ENCODE measurements at places on chromosomes 5 and 9.
A peak's percentile ranks its signal among the peaks of the same experiment; 100 is the strongest.

DNA sequence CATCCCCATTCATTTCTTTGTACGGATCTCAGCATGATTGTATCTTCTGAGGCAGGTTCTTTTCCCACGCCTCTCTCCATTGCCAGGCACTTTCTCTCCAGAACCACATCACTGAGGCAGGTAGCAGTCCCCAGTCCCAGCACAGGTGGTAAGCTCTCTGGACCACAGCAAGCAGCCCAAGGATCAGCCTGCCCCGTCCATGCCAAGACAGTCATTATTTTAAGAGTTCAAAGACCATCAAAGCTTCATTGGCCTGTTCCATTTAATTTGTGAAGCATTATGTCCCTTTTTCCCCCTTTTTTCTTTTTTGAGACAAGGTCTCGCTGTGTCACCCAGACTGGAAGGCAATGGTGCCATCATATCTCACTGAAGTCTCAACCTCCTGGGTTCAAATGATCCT, 171.7 kb downstream of the AUH start:
- no peak for DNase-seq

DNA sequence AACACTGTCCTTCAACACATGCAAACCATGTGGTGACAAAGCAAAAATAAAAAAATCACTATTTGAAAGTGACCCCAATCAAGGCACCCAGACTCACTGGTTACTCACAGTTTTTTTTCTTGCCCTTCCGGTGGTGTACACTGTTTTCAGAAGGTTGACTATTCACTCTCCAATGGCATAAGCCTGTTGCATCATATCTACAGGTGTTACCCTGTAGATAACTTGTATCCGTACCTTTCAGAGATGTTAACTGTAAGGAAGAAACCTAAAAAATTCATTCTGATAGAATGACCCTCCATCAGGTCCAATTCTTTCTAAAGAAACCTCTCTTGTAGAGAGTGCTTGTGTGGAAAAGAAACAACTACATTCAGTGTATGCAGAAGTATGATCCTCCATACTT, 193.6 kb upstream of the RASA1 start:
- no peak for DNase-seq

DNA sequence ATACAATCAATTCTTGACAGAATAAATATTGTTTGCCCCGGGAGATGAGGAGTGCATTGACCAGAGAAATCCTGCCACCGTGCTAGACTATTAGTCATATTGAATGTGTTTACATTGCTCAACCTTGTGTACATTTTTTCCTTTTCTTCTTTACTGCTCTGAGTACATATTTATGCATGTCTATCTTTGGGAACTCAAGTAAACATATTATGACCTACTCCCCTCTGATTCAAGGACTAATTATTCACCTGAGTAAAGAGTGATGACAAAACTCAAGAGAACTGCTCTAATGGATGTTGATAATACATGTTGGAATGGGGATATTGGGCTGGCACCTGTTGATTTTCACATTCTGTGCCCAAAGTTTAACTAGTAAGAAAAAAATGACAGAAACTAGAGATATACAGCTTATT, 3.9 kb upstream of the SPINK1 start:
- no peak for DNase-seq

GRCh38 chr9:123228967-123229366, 39.4 kb downstream of the STRBP start:
- no peak for DNase-seq

DNA sequence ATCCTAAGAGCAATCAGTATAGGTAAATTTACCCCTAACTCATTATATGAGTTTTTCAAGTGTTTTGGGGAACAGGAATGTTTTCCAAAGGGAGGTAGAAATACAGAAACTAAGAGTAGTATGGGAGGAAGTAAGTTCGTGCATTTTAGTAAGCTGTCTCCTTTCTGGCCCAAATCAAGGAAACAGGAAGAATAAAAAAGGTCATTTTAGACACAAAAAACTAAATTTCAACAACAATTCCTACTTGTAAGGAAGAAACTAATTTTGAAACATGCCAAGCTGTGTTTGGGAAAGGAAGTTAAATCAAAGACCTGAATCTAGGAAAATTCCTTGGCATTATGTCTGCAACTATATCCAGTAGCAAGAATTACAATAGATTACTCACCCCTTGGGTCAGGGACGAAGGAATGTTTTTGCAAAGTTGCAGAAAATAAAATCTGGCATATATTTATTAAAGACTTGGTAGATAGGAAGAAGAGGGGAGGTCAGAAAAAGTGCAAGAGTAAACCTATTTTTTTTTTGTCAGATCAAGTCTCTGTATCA, 6.5 kb upstream of the RPS6 start:
- DNase-seq: no peak

DNA sequence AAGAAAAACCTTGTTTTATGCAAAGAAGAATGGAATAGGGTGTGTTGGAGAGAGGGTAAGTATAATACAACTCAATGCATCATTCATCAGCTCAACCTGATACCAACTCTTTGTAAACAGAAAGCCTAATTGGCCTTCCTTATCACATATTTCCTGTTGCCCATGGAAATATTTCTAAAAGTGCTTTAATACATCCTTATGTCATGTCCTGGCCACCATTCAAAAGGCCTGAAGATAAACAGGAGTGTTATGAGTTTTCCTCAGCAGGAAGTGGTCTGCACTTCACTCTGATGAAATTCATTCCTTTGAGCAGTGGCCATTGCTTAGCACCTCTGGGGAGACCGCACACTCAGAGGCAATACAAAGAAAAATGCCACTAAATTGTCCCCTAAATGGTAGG, 511.2 kb downstream of the SEMA5A start:
- DNase-seq: no peak

DNA sequence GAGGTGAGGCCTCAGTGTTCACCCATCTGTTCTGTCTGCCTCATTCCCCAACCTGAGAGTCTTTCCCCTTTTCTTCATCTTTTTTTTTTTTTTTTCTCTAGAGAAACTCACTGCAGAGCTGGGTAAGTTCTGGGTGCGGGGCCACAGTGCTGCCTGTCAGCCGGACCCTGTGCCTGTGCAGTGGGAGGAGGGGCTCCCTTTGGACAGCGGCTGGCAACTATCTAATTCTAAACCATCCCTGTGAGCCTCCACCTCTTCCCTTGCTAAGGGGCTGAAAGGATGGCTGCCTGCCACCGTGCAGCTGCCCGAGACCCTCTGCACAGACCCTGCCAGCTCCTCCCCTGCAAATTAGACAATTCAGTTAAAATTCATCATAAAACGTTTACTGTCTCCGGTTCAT, 14.1 kb downstream of the BTNL9 start:
- DNase-seq: no peak

- no peak for DNase-seq
These were observed 15.7 kb downstream of the LVRN start for GRCh38 chr5:115977988-115978387.

- DNase-seq: no peak
These were observed 18.8 kb upstream of the RPS23 start for GRCh38 chr5:82296929-82297328.

DNA sequence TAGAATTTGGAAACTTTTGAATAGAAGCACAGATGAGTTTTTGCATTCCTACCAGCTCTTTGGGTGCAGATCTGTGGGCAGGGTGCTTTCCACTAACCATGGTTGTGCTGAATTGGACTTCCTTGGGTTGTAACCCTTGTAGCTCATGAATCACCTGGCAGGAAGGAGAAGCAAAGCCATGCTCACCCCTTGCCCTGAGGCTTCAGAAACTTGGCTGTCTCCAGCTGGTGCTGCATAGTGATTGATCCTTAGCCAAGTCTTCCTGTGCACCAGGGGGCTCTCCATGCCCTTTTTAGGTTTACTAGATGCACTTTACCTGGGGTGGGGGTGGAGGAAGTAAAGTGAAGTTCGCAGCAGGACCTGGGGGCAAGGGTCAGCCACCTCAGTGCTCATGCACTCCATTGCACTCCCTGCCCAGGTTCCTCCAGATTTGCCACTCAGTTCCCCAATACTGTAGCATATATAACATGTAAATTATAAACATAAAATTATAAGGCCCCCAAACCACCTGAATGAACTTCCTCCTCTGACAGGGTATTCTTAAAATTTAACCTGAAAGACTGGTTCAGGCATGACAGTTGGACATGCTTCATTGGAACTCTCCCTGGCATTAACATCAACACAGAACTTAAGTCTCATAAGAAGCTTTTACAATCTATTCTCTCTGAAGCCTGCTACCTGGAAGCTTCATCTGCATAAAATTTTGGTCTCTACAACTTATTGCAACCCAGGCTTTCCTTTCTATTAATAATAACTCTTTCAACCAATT, 25.8 kb upstream of the IFNA14 start:
- DNase-seq: no peak

- DNase-seq: no peak
These were observed 1666.1 kb upstream of the WWC1 start for GRCh38 chr5:166625210-166625865.

GRCh38 chr5:171312129-171312974, 3.3 kb downstream of the TLX3 start:
- DNase-seq: no peak

DNA sequence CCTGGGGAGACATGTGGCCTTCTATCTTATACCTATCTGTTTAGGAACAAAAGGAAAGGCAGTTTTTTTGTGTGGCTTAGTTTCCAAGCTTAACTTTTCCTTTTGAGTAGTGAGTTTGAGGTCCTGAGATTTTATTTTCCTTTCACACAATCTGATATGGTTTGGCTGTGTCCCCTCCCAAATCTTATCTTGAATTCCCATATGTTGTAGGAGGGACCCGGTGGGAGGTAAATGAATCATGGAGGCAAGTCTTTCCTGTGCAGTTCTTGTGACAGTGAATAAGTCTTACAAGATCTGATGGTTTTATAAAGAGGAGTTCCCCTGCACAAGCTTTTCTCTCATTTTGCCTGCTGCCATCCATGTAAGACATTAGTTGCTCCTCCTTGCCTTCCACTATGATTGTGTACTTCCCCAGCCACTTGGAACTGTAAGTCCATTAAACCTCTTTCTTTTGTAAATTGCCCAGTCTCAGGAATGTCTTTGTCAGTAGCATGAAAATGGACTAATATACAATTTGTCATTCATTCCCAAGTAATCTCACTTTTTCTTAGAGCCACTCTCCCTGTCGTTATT, 4.7 kb upstream of the CLTB start:
- no peak for DNase-seq

DNA sequence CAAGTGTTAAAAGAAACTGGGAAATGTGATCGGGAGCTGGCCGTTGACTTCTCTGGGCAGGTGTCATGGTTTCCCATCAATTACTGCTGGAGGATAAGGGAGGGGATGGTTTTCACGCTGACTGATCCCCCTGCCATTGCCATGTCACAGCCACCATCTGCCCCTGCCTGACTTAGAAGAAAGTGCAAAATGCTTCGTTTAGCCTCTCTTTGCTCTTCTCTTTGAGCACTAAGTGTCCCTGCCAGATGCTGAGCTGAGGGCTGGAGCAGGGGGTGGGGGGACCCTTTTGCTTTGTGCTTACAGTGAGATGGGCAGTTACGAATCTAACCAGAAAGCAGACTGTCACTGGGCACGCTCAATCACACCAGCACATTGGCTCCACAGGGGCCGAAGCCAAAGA, 138.4 kb upstream of the ALDH1B1 start:
- DNase-seq: peak; percentile 24

DNA sequence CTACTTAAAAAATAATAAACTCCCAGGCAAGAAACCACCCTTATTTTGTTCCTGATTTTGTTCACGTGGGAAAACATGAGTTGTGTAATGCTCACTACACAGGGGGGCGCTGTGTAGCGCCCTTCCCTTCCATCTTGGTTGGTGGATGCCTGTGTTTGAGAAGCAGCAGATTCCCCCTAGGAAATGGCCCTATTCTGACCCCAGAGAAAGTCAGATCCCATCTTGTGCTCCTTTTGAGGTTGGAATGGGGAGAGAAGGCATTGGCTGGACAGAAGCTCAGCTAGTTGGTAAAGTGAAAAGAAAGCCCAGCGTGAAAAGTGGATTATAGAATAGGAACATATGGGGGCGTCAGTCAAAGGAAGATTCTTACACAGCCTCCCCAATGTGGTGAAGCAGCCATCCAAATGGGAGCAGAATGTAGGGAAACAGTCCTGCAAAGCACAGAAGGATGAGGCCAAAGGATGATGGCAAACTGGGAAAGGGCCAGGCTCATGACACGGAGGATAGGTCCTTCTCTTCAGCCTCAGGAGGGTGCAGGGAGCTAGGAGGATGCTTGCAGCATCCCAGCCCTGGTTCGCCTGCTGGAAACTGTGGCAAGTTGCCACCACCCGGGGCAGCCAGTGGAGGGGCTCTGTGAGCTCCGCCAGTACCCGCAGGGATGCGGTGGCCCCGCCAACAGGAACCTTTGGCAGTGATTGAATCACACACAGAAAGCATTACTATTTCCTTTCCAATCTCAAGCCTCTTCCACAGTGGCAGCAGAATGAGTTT, 314.2 kb upstream of the DAP start:
- peak; percentile 36 for DNase-seq

DNA sequence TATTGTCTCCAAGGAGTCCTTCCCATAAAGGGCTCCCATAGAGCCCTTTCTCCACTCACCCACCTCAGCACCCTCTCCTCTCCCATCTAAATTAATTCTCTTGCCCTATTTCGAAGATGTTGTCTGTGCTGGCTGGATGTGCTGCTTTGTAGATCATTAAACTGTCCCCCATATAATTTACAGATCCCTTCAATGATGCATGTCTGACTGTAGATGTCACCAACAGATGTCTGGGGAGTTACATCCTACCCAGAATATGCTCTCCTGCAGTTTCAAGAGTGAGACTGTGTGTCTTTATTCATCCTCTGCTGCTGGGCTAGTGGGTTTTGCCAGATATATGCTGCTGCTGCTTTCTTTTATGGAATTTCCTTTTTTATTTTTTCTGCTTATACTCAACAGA, 351.2 kb downstream of the MLLT3 start:
- DNase-seq: peak; percentile 45

DNA sequence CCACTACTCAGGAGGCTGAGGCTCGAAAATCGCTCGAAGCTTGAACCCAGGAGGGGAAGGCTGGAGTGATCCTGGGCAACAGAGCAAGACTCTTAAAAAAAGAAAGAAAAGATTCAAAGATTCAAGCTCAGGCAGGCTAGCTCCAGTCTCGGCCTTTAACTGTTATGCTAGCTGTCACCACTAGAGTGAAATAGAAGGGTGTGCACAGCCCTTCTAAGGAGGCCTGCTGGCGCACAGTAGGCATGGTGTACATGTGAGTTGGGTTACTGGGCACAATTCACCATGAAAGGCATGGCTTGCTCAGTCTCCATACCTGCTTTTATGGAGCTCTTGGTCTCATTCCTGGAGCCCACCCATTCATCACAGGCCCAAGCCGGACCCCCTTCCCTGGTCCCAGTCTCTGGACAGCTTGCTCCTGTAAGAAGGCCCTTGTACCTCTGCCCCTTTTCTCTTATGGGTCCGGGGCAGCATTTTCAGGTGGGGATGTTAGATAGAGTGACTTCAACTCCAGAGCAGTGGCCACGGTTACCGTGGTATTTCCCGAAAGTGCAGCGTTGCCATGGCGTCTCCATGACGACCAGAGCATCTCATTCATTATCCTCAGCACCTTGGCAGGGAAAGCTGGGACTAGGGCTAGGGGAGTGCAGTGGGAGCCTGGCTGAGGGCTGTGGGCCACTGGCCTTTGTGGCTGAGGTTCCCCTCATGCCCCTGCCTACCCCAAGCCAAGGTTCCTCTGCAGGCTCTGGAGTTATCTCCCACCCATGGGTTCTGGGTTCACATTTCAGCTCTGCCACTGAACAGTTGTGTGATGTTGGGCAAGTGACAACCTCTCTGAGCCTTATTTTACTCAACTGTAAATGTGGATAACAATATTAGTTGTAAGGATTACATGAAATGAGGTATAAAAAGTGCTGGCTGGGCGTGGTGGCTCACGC, 5.7 kb downstream of the NDST1 start:
- no peak for DNase-seq

GRCh38 chr9:137371946-137372651, 50.9 kb downstream of the EXD3 start:
- DNase-seq: no peak

Data from NCI-H1694 treated with DMSO at 0.1 percent for 48 hours (cell line).